ENCODE measurements at places on chromosomes 4 and X.
A peak's percentile ranks its signal among the peaks of the same experiment; 100 is the strongest.

DNA sequence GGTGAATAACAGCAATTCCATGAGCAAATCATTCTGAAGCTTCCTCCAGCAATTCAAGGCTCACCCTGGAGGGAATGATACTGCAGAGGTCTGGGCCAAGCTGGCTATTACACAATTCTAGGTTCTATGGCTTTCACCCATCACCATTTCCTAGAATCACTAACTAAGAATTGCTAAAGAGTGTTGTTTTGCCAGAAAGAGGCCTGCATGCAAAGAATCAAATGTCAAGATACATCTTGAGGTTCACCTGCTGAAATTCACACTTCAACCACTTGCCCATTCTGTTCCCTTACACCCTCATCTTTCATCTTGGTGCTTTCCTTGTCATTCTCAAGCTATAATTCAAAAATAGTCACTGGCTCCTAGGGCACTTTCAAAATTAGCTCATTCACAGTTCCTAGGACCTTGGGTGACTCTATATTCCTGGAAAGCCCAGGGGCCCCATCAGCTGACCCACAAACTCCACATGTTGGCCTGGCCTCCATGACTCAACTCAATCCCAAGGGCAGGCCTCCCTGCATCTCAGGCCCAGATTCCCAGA lies 7.0 kb downstream of the APBB2 start:
- DNase-seq: no peak

DNA sequence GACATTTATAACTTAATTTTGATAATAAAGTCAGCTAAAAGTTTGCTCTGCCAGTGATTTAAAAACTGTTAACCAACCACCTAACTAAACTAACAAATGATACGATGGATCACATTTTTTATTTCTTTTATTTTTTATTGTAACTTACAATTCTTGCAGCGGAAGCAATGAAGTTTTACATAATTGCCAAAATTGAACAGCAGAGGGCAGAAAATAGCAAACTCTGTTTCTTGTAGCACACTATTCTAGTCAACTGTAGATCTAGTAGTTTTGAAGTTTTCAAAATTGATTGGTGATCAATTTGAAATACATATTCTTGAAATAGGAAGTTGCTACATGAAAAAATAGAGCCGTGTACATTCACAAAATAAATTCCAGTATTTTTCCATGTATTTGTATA lies 2.8 kb upstream of the GRIA2 start:
- peak; percentile 53 for DNase-seq

DNA sequence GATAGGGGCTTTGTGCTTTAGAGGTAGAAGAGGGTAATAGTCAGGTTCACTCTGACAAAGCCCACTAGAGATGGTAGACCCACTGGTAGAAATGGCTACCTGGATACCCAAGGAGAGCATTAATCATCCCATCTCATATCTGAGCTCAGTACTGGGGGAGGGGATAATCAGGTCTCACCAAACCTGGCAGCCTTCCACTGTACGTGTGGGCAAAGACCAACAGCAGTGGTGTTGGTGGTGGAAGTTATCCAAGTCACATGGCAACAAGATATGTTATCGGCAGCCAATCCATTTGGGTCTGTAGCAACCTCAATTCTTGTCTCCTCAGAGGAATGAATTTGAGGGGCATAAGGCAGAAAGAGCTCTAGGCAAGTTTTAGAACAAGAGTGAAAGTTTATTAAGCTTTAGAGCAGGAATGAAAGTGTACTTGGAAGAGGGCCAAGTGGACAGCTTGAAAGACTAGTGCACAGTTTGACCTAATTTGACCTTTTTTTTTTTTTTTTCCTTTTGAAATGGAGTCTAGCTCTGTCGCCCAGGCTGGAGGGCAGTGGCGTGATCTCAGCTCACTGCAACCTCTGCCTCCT lies 67.0 kb upstream of the CXCL13 start:
- DNase-seq: peak; percentile 78

GRCh38 chr4:2802618-2803531 lies 10.0 kb downstream of the SH3BP2 start:
- no peak for DNase-seq

GRCh38 chr4:96240041-96240440 lies 400.1 kb downstream of the PDHA2 start:
- DNase-seq: no peak

DNA sequence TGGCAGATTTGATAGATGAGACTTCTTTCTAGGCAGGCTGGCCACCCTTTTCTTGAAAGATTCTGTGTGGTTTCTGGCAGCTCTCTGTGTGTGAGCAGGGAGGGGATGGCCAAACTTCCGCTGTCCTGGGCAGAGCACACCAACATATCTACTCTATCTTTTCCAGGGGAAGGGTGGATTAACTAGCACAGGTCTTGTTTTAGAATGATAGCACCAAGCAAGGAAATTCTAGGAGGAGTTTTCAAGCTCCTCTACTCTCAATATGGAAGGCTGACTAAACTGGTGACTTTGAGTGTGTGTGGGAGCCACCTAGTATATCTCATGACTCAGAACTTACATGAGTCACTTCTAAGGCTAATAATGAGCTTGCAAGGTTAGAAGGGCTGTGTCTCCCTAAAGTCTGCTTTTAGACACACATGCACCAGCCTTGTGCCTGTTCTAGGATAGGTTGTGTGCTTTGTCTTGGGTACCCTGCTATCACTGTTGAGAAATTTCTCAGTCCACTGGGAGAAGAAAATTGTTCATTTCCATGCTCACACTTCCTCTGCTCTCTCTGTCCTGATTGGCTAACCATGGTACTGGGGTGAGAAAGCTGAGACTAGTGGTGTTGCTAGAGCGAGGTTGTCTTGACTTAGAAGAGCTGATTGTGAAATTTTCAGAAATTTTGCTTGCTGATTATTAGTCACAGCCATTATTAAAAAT lies 72.9 kb downstream of the YIPF6 start:
- peak; percentile 39 for DNase-seq

DNA sequence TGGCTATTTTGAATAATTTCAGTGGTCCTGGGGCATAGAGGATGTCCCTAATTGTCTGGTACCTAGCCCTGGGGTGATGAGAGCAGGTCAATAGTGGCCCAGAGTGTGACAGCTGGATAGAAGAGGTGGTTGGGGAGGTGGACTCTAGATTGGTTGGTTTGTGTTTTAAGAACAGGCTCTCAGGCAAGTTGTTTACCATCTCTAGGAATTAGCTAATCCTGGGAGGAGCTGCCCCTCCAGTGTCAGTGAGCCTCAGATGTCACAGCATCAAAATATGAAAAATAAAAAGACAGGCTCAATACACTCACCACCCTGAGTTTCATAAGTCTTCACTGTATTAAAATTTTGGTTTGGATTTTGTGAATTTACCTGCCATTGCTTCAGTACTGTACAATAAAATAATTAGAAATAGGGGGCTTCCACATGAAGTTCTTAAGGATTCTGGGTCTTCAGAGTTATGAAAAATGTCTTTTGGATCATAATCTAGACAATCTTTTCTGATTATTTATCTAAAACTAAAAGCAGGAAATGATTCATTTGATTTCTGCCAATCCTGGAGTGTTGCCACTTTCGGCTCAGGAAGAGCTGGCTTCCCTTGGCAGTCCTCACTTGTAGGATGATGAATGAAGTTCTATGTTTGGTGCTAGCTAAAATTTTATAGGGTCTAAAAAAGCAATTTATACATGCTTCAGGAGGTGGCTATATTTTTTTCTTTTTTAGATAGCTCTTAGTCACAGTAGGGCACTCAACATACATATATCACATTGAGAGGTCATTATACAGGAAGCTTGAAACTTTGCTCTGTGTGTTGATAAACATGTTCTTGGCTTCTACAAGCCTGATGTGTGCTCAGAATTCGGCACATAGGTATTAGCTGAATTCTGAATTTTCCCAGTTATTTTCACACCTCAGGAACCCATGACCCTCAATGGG lies 395.1 kb downstream of the RAB28 start:
- DNase-seq: no peak

DNA sequence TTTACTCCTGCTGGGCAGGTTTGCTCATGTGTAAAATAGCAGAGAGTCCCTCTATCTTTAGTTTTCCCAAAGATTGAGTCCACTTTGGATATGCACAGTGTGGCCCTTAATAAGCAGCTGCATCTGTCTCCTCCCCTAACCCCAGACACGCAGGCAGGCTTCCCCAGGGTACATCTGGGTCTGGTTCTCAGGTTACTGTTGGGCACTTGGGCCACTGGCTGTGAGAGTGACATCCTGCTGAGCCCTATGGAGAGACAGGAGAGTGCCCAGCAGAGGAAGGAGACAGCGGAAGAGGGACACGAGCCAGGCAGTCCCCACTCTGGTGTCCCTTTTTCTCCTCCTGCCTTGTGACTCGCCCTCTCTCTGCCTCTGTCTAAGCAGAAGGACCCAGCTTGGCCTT lies 16.0 kb downstream of the XK start:
- no peak for DNase-seq

- no peak for DNase-seq
Measured at GRCh38 chr4:48661391-48661790, 118.7 kb downstream of the FRYL start.

Measured in DMS53 (cell line).